Calu3 (cell line): ENCODE measurements at places on chromosomes 1 and 21. TPM values are rescaled to one million over a fixed set of nuclear protein-coding genes. Genes with fewer than 3 reads are reported as not detected.

DNA sequence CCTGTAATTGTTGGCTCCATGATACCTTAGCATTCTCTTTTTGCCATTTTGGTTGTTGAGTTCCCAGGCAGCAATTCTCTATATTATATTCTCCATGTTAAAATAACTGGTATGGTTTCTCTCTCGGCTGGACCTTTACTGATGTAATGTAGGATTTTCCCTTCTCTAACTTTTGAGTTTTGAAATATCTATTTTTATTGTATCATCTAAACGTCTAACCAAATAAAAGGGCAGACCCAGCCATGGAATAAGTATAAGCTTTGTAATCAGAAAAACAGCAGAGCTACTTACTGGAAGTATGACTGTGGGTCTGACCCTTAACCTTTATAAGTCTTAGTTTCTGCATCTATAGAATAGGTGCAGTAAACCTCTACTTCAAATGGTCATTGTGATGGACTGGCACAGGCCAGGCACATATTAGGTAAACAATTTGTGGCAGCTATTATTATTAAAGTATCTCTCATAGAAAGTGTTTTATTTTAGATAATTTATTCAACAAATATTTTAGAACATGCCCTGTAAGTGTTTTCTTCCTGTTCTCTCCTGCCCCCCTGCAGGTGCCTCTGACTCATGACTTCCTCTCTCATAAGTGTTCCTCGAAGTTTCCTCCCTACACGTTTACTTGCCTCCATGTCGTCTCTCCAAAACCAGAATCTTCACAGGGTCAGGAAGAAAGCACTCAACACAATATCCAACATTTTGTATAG, 224.9 kb upstream of the FGGY start:
- H3K4me1 ChIP-seq, result peaks cover 25% of the 10 kb centered on the region
- no peaks in the 10 kb centered on the region for H3K27me3 ChIP-seq
- H3K4me3 ChIP-seq, result no peak overlapping the region
- no peaks in the 10 kb centered on the region for H3K36me3 ChIP-seq
- peak overlapping the region; percentile 34 for H3K27ac ChIP-seq

DNA sequence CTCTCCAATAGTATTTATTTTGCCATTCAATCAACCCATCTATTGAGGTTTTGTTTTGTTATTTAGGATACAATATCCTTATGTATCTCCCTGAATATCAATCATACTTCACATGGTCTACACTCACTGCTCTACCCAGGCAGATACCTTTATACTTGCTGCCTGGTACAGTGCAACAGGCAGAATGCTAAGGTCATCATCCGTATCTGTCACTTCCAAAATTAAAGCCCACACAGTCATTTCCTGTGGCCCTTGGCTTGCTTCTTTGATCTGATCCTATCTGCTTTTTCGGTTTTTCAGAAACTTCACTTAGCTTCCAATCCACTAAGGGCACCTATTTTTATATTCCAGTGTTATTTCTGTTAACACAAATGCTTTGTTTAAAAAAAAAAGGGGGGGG, 22.3 kb upstream of the ZZZ3 start:
- H3K4me1 ChIP-seq, result no peaks in the 10 kb centered on the region
- H3K27ac ChIP-seq, result no peak overlapping the region
- H3K27me3 ChIP-seq, result no peaks in the 10 kb centered on the region
- H3K4me3 ChIP-seq, result no peak overlapping the region

GRCh38 chr1:206108635-206109034, 8.6 kb downstream of the AVPR1B start:
- no peak overlapping the region for H3K27ac ChIP-seq
- H3K4me1 ChIP-seq, result peaks cover 30% of the 10 kb centered on the region
- H3K36me3 ChIP-seq, result peaks cover 27% of the 10 kb centered on the region
- no peaks in the 10 kb centered on the region for H3K27me3 ChIP-seq

- no peaks in the 10 kb centered on the region for H3K36me3 ChIP-seq
- no peak overlapping the region for H3K4me3 ChIP-seq
- DNase-seq, result no peak
- peaks cover 75% of the 10 kb centered on the region for H3K27me3 ChIP-seq
Observed at GRCh38 chr1:7198664-7199063, 413.4 kb downstream of the CAMTA1 start.

- no peaks in the 10 kb centered on the region for H3K27me3 ChIP-seq
- H3K36me3 ChIP-seq, result no peaks in the 10 kb centered on the region
- no peak overlapping the region for H3K4me3 ChIP-seq
- H3K4me1 ChIP-seq, result no peaks in the 10 kb centered on the region
- H3K27ac ChIP-seq, result no peak overlapping the region
Observed at GRCh38 chr1:69459244-69459643, 108.5 kb upstream of the LRRC7 start.

DNA sequence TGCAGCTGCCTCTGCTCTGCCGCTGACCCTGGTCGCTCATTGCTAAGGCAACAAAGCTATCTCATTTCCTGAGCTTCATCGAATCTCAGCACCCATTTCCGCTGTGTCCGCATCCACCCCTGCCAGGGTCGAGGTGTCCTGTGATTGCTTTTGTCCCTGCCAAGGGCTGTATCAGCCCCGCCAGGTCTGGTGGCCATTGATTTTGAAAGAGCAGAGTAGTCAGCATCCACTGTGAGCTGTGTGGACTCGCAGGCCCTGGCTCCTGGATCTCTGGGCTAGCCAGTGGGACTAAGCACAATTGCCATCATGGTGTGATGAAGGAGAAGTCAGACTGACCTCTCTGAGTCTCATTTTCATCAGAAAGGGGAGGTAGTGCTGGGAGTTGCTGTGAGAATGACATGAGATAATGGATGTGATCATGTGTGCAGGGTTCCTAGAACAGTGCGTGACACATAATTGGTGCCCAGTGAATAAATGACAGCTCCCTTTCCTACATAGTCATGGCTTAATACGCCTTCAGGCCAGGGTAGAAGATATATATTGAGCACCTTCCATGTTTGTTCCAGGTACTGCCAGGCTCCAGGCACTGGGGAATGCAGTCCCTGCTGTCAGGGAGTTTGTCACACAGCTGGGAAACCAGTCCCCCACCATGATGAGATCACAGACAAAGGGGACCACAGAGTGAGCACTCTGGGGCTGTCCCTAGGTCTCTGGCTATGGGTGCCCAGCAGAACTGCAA, 32.1 kb downstream of the NAV1 start:
- H3K36me3 ChIP-seq, result peaks cover 3% of the 10 kb centered on the region
- H3K27me3 ChIP-seq, result peaks cover 37% of the 10 kb centered on the region
- no peak overlapping the region for H3K27ac ChIP-seq
- H3K4me1 ChIP-seq, result no peaks in the 10 kb centered on the region

- no peak overlapping the region for H3K27ac ChIP-seq
- no peaks in the 10 kb centered on the region for H3K4me1 ChIP-seq
- no peak for DNase-seq
Observed at GRCh38 chr1:9833632-9834031, 9.9 kb upstream of the CLSTN1 start.

- H3K27me3 ChIP-seq, result no peaks in the 10 kb centered on the region
- H3K4me1 ChIP-seq, result peaks cover 29% of the 10 kb centered on the region
- H3K27ac ChIP-seq, result peak overlapping the region; percentile 79
- no peak for DNase-seq
- H3K36me3 ChIP-seq, result peaks cover 7% of the 10 kb centered on the region
- no peak overlapping the region for H3K4me3 ChIP-seq
Observed at GRCh38 chr21:33685613-33686197, 43.4 kb downstream of the ITSN1 start.

GRCh38 chr1:205301205-205301821, 20.2 kb downstream of the NUAK2 start:
- peaks cover 34% of the 10 kb centered on the region for H3K36me3 ChIP-seq
- H3K4me3 ChIP-seq, result peak overlapping the region; percentile 46
- peak overlapping the region; percentile 70 for H3K27ac ChIP-seq
- H3K4me1 ChIP-seq, result peaks cover 36% of the 10 kb centered on the region
- peak; percentile 78 for DNase-seq

DNA sequence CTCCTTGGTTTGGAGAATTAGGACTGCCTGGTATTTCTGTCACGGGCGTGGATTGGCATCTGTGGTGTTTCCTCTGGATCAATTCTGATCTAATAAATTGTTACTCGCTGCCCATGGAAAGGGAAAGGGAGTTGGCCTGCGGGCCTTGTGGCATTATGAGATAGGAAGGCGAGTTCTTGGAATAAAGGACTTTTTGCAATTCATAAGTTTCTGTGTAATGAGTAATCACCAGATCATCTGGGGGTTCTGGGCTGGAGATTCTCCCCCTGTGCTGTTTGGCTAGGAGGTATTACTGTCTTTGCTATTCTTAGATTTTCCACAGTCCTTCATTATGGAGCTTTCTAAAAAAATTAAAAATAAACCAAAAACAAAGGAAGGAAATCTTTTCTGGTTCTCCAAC, 315.9 kb downstream of the CAMTA1 start:
- no peaks in the 10 kb centered on the region for H3K36me3 ChIP-seq
- DNase-seq, result no peak
- H3K4me3 ChIP-seq, result no peak overlapping the region
- no peaks in the 10 kb centered on the region for H3K4me1 ChIP-seq

DNA sequence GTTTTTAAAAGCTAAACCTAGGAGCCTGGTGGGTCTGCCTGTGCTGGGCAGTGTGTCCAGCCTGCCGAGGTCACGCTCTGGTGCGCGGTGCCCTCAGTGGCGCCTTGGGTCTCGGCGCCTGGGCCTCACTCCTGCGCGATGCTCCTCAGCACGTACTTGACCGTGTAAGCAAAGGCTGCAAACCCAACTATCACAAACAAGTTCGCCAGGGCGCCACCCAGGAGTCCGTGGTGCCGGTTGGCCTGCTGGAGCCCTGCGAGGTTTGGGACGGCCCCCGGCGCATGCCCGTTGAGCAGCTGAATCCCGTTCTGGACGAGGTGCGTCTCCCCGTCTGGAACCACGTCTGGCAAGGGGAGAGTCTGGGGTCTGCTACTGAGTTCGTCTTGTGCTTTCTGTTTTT, 8.6 kb upstream of the C1QTNF12 start:
- no peak overlapping the region for H3K27ac ChIP-seq
- peaks cover 48% of the 10 kb centered on the region for H3K36me3 ChIP-seq
- DNase-seq, result no peak

DNA sequence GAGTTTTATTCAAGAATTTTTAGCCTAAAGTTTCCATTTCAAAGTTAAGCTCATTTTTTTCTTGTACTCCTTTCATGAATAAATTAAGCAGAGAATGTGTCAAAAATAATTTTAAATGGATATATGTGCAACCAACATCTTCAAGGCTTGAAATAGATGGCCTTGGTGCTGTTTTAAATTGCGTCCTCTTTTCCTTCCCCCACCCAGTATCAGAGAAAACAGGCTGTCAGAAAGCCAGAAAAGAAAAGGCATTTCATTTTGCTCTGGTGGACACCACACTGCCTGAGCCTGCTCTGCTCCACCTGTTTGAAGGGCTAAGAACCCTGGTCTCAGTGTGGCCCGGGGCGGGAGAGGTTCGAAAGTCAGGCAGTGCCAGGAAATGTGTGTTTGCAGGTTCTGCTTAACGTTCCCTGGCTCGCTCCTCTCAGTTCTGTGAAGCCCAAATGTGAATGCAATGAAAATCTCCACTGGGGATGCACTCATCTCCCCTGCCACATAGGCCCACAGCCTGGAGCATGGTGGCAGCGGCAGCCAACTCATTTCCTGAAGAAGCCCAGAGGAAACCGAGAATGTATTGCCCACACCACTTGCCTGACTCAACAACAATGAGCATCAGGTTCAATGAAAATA, 134.4 kb downstream of the SDCCAG8 start:
- peaks cover 50% of the 10 kb centered on the region for H3K4me1 ChIP-seq
- no peak overlapping the region for H3K27ac ChIP-seq
- no peak for DNase-seq
- no peak overlapping the region for H3K4me3 ChIP-seq
- H3K27me3 ChIP-seq, result no peaks in the 10 kb centered on the region

- no peaks in the 10 kb centered on the region for H3K4me1 ChIP-seq
- H3K36me3 ChIP-seq, result no peaks in the 10 kb centered on the region
- no peak overlapping the region for H3K4me3 ChIP-seq
Observed at GRCh38 chr21:16942703-16943102, 570.1 kb upstream of the CXADR start.

DNA sequence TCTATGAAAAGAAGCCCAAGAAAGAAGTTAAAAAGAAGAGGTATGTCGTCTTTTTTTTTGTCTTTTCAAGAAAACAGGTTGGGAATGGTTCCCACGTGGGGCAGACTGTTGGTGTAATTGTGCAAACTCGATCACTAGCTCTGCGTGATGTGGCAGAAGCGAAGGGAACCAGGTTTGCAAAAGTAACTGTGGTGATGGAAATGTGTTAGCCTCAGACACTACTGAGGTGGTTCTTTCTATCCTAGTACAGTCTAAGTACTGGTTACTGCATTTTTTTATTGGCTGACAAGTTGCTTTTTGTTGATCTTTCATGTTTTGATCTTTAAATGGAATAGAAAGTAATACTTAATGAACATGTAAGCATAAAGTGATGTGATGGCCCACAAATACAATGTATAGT, 8.8 kb downstream of the RPL5 start:
- peaks cover 30% of the 10 kb centered on the region for H3K4me1 ChIP-seq
- H3K4me3 ChIP-seq, result no peak overlapping the region
- no peak for DNase-seq

DNA sequence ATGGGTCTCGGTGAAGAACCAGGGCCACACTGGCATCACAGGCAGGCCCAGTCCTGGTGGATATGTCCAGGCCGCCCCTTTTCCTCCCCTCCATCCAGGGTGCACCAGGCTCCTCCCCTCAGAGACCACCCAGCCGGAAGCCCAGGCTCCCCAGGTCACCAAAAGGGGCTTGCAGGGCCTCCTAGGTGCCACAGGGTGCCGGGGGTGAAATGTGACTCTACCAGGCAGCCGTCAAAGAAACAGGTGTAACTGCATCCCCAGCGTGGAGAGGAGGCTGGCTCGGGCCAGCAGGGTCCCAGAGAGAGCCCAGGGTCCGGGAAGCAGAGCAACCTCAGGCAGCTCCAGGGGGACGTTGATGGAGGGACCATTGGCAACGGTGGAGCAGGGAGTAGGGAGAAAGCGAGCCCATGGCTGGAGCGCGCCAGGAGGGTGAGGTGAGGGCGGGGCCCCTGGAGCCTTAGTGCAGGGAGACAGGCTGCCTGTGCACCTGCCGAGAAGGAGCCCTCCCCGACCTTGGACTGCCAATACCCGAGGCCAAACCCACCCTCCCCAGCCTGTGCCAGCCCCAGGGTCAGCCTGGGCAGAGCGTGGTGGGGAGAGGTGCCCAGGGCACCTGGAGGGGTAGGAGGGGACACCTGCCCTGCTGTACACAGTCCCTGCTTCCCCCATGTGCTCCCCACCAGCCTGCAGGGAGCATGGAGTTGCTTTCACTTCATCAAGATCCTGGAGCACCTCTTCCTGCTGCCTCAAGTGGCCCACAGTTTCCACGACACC, 48.3 kb upstream of the POFUT2 start:
- no peak for DNase-seq
- H3K4me1 ChIP-seq, result no peaks in the 10 kb centered on the region
- H3K27ac ChIP-seq, result no peak overlapping the region
- no peak overlapping the region for H3K4me3 ChIP-seq
- H3K27me3 ChIP-seq, result no peaks in the 10 kb centered on the region

DNA sequence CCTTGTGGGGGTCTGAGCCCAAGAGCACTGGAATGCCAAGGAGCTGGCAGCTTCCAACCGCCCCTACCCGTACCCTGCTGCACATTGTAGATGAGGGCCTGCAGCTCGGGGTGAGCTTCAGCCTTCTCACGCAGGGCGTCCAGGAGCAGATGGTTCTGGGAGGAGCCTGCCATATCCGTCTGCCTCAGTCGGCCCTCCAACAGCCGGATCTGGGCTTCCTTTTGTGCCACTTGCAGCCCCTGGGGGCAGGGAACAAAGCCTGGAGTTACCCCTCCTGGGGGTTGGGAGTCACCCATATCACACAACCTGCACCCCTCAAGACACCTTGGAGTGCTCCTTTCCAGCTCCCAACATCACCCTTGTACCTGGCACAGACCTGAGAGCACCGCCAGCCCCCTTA, 34.8 kb downstream of the KIF21B start:
- H3K27me3 ChIP-seq, result no peaks in the 10 kb centered on the region
- DNase-seq, result no peak
- H3K4me1 ChIP-seq, result no peaks in the 10 kb centered on the region
- H3K4me3 ChIP-seq, result no peak overlapping the region
- no peaks in the 10 kb centered on the region for H3K36me3 ChIP-seq

Gene CCDC181
- total RNA-seq, result 0.64 and 0.71 TPM in 2 replicates

Gene MTMR11
- 32.3 and 35.7 TPM in 2 replicates for total RNA-seq

Gene LCK
- 0.66 and 0.88 TPM in 2 replicates for total RNA-seq

Gene SAMD11
- 0.27 and 0.54 TPM in 2 replicates for total RNA-seq
